KBM-7 (cell line): ENCODE measurements at places on chromosomes 7 and 10.

GRCh38 chr7:30920021-30920583 is 8.4 kb downstream of the AQP1 start:
- DNase-seq: no peak

DNA sequence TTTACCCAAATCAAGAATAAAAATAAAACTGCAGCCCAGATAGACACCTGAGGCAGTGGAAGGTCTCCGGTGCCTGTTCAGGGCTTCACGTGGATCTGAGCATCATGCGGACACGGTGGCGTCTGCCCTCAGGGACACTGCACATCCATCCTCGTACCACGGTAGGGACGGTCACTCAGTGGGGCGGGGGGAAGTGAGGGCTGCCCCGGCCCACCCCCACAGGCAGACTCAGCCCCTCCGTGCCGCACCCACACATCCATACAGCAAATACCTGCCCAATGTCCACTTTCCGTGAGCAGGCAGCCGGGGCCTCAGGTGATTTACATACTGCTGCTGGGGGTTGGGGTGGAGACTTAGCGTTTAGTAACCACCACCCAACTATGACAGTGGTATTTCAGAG is 207.8 kb downstream of the DIP2C start:
- DNase-seq: no peak

DNA sequence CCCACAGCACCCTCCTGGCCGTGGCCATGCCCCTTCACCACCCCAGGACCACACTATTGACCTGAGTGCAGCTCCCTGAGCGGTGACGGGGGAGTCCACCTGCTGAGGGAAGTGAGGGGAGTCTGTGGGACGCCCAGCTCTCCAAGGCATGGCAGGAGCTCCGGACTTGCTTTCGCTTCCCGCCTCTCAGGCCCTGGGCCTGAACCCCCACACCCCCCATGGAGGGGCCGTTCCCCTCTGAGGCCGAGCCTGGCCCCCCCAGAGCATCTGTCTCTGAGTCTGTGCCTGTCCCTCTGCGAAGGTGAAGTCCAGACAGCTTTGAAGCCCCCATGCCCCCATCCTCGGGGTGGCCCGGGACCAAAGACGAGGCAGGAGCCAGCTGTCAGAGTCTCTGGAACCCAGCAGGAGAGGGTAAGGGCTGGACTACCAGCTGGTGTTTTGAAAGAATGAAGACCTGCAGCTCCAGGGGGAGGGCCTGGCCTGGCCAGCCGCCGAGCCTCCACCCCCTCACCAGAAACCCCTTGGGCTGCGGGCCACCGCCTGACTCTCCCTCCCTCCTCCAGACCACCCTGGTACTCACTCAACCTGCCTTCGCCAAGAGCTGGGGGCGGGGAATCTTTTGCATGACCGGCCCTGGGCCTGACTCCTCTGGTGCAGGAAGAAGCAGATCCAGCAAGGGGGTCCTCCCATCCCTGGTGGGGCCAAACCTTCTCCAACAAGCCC is 114.0 kb downstream of the PDGFA start:
- no peak for DNase-seq

- no peak for DNase-seq
These were observed 50.1 kb upstream of the DRGX start for GRCh38 chr10:49446031-49446430.

GRCh38 chr7:87119581-87119980 is 32.7 kb upstream of the DMTF1 start:
- DNase-seq: no peak

DNA sequence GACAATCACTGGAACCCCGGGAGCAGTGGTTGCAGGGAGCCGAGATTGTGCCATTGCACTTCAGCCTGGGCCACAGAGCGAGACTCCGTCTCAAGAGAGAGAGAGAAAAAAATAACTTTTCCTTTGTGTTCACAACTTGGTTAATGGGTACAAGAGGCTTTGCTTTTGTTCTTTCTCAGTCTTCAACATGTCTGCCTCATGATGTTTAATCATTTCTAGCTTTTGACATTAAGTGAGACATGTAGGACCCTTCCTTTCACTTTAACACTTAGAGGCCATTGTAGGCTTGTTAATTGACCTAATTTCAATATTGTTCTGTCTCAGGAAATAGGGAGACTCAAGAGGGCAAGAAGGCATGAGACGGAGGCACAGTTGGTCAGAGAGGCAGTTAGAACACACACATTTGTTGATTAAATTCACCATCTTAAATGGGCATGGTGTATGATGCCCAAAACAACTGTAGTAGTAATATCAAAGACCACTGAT is 9.3 kb upstream of the CRCP start:
- no peak for DNase-seq

DNA sequence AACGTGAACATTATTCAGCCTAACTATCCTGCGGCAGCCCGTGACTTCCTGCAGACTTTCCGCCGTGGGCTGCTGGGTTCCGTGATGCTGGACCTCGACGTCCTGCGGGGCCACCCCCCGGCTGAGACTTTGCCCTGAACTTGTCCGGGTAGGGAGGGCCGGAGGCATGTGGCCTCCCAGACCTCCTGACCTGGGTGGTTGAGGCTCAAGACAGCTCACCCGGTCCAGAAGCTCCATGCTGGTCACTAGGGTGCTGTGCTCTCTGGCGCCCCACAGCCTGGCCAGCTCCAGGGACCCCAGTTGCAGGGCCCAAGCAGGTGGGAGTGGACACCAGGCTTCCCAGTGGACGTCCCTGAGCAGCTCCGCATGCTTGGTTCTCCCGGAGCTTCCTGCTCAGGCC is 4.4 kb downstream of the SPRN start:
- no peak for DNase-seq
